ENCODE measurements at places on chromosomes 5 and 9.

GRCh38 chr5:17132444-17133083, 84.9 kb upstream of the BASP1 start:
- peak; percentile 31 for DNase-seq

DNA sequence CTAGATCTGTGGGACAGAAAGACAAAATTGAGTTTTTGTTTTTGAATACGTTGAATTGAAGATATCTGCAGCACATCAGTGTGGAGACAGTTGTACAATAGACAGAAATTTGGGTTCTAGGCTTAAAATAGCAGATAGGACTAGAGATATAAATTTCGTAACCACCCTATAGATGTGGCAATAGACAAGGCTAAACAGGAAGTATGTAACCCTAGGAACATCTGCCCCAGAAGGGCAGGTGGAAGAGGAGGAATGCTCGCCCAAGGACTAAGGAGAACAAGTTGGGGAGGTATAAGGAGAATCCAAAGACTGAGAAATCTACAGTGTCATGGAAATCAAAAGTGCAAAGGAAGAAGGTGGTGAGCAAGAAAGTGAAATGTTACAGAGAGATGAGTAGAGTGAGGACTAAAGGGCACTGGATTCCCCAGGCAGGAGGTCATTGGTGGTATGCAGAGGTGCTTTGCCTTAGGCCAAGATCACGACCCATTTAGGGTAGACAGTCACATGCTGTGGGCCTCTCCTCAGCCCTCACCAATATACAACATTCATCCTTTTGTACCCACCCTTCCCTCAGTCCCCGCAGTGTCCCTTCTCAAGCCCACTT, 109.1 kb upstream of the ELL2 start:
- DNase-seq: no peak

- DNase-seq: no peak
Observed at GRCh38 chr9:78612091-78612490, 315.2 kb downstream of the PSAT1 start.

DNA sequence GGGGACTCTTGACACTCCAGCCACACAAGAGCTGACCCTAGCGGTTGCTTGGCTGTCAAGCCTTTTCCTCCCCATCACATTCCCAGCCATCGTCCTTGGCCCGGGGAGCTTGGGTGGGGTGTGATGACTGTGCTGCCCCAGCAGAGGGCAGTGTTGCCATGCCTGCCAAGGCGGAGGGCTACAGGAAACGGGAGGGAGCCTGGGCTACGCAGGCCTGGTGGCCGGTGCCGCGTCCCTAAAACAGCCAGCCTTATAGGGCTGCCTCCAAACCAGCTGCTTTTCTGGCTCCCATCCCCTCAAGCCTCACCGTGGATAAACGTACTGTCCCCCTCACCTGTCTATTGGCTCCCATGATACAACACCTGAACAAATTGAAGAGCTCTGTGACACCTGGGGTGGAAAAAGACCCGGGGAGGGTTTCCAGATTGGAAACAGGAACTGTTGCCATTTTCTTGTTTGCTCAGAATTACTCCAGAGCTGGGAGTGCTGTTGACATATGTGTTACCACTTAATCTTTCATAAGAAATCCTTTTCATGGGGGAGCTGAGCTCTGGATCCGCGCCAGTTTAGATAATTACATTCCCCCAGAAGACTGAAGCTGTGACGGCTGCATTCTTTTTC, 72.8 kb upstream of the ASTN2 start:
- peak; percentile 82 for DNase-seq

GRCh38 chr9:32915802-32916201, 85.6 kb downstream of the APTX start:
- no peak for DNase-seq

- DNase-seq: no peak
Observed at GRCh38 chr5:170388818-170389549, at the start of gene KCNMB1. KCNMB1 (minus strand) TSS chr5:170389367; CDS start chr5:170385447, 3,920 bp downstream.

DNA sequence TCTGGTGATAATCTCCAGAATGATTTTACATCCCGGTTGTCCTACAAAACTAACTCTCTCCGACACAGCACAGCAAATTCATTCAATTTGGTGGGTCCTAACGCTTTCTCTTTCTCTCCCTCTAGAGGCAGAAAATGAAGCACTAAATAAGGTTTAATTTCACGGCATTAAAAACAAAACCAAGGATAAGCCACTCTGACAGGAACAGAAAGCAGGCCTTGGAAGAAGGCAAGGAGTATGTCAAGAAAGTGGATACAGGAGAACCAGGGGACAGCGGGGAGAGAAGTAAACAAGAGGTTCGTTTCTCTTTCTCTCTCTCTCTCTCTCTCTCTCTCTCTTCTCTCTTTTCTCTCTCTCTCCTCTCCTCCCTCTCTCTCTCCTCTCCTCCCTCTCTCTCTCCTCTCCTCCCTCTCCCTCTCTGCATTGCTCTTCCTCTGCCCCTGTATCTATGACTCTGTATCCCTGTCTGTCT, 49.8 kb downstream of the EBF1 start:
- no peak for DNase-seq

- DNase-seq: no peak
Observed at GRCh38 chr5:153641183-153641688, 150.8 kb downstream of the GRIA1 start.

DNA sequence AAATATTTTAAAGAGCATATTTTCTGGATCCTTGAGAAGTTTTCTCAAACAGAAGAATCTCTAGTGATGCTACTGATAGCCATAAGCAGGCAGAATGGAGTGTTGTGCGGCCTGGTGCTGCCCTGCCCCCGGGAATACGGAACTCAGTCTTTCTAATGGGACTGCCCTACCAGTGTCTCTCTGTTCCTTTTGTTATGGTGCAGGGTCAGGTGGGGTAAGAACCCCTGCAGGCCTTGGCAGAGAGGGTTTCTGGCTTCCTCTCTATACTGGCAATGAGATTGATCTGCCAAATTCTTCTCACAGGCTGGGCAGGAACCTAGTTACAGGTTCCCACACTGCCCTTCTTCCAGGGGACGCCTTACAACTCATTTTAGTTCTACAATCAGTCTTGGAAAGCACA, 2.6 kb downstream of the IL5 start:
- DNase-seq: no peak

DNA sequence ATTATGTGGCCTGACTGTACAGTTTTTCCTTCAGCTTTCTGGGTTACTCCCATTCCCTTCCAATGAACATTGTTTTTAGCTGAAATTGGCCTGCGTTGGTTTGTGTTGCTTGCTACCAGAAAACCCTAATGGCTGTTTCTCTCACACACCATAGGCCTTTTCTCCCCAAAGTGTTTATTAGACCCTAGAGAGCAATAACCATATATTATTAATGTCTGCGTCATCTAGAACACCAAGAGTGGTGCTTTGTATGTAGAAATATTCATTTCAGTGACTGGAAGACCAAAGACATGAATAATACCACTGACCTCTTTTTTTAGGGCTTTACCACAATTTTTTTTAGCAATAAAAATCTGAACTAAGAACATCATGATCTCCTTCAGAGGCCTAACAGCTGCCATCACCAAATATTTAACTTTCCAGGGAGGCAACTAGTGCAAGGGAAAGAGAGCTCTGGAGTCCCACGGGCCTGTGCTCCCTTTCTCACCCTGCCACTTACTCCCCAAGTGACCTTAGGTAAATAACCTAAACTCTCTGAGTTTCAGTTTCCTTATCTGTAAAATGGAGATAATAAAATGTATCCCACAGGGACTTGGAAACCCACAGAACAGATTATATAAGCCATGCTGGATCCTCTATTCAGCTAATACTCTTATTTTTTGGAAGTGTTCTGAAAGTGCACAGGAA, 201.9 kb upstream of the ISL1 start:
- no peak for DNase-seq

- DNase-seq: peak; percentile 94
Observed at GRCh38 chr5:78016863-78017529, 240.9 kb upstream of the TBCA start.

DNA sequence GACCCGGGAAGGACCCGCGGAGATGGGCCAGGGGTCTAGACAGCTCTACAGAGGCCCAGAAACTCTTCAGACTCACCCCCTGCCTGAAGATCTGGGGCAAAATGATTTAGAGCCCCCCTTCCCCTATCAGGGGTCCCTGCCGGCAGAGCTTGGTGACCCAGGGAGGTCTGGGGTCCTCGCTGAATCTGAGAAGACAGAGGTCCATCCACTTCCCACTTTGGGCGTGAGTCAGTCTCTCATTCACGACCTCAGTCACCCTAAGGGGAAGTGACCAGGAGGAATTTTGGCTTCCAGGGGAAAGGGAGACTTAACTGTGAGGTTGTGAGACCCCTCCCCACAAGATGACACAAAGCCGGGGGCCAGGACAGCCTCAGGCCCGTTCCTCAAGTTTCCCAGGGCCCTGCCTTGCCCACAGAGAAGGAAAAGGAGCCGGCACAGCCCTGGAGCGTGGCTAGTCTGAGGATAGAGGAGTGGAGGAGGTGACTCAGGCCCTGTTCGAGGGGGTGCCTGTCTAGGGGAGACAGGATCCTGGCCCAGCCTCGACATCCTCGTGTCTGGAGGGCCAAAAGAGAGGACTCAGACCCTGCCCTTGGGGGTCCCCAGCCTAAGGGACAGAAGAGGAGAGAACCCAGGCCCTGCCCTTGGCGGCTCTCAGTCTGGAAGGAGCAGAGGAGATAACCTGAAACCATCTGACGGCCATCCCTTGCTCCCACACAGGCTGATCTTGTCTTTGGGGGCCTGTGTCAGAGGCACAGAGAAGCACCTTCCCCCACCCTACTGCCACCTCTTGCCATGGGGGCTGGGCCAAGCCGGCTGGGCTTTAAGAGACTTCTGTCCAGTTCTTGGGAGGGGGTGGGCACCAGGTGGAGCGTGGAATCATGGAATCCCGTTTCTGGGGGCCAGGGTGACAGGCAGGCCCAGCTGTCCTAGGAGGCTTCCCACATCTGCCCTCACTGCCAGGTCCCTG, 889 bp downstream of the PDLIM4 start:
- DNase-seq: no peak

DNA sequence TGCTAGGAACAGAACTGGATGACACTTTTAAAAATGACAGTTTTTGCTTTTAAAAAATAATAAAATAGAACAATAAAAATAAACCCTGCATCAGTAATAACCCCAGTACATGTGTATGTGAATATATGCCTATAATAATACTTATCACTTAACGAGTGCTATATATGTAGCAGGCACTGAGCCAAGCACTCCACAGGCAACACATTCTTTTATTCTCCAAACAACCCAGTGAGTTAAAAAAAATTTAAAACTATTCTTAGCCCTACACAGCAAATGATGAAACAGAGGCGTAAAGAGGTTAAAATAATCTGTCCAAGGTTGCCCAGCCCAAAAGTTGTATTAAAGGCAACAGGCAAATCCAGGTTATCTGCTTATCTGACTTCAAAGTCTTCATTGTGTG, 124.5 kb upstream of the SMIM23 start:
- no peak for DNase-seq

- DNase-seq: no peak
Observed at GRCh38 chr5:93723005-93723404, 18.4 kb downstream of the POU5F2 start.

GRCh38 chr5:137737349-137738131, 1.7 kb upstream of the KLHL3 start:
- DNase-seq: no peak

DNA sequence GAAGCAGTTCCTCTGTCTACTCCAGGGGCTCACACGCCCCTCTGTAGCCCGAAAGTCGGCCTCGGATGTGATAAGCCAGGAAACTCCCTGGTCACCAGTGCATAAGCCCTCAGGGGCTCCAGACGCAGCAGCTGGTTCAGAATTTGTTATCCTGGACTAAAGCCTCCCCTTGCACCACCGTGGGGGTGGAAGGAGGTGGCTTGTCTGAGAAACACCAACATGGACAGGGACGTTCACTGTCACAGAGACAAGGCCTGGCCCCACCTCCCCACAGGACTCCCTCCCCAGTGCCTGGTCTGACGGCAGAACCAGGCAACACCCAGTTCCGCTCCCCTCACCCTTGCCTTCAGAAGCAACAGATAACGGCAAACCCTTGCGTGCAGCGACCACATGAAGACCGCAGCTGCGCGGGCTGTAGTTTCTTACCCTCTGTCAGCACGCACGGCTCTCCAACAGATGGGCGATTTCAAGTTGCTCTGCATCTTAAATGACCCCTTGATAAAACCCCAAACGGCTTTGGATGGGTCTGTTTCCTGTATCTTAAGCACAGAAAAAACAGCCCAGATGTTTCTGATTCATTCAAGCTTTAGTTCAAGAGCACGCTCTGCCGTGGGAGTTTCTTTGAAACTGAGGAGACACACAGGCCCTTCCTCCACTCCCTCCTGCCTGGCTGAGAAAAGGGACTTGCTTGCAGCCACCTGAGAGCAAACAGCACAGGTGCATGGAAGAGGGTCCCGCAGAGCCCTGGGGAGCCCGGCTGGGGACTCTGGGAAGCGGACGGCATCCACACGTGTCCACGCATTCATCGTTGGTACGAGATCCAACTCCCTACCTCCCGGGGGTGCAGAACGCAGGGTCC, 44.7 kb upstream of the NKD2 start:
- DNase-seq: no peak

- no peak for DNase-seq
Observed at GRCh38 chr9:18703151-18703900, 229.4 kb downstream of the ADAMTSL1 start.

GRCh38 chr5:149618581-149619248, 37.4 kb downstream of the ARHGEF37 start:
- DNase-seq: peak; percentile 46

GRCh38 chr9:90189306-90189705, 453.3 kb downstream of the DIRAS2 start:
- no peak for DNase-seq

DNA sequence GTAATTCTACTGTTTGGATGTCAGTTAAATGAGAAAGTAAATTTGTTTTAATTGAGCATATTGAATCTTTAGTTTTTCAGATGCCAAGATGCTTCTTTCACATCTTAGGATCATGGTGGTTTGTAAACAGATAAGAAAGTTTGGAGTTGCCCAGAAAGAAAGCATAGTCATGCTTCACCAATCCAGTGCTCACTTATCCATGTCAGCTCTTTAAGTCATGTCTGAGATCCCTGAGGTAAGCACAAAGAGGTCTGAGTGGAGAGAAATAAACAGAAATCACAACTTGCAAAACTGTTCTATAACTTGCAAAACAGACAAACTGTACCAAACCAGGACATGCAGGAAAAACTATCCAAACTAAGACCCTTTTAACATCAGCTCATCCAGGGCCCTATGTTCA, 87.7 kb downstream of the OSTF1 start:
- no peak for DNase-seq

DNA sequence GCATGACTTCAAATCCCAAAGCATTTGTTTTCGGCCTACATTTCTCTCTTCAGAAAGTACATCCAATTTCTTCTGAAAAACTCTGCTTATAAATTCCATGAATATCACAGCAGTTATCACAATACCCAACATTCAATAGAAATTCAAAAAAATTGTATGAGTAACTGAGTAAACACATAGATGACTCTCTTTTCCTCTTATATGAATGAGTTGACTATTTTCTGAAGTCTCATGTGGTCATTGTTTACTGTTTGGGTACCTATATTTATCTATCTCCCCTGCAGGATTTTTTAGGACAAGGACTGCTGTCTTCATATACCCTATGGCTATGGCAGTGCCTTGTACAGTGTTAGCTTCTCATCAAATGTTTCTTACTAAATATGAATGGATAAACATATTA, 157.1 kb downstream of the HTR1A start:
- DNase-seq: no peak
